Inflammatory macrophage treated with lipopolysaccharide for 4 hours (primary cell): ENCODE measurements at places on chromosomes 13 and 19.

DNA sequence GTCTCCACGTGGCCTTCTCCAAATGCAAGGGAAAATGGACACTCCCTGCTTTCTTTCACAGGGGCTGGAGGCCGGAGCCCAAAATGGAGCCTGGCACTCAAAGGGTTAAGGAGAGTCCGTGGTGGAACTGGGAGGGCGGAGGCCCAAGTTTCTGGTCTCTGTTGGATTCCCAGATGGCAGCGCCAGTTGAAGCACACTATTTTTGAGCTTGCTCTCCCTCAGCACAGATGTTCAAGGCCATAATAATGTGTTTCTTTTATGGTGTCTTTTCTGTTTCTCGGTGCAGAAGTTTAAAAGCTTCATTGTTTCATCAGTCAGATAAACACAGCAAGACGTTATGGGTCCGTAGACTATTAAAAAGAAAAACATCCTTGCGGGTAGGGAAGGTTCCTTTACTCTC lies 67.6 kb downstream of the TNFRSF19 start:
- no peak for DNase-seq

DNA sequence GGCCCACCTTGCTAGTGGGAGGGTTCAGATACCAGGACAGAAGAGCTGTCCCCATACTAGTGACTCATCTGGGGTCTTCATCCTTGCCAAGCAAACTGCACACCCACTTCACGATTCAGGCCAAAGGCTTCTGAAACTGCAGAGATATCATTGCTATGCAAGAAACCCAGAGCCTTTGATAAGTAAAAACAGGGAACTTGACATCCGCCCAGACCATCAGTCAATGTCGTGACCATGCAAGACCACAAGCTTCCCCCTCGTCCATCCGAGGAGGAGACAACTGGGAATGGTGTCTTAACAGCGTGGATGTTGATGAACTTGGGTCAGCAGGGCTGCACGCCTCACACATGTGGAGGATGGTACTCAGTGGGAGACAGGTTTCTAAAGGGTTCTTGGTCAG lies 58.0 kb downstream of the ABCC4 start:
- DNase-seq = peak; percentile 14

- DNase-seq = peak; percentile 79
These were observed 19.2 kb downstream of the GPX4 start for GRCh38 chr19:1122972-1123363.

DNA sequence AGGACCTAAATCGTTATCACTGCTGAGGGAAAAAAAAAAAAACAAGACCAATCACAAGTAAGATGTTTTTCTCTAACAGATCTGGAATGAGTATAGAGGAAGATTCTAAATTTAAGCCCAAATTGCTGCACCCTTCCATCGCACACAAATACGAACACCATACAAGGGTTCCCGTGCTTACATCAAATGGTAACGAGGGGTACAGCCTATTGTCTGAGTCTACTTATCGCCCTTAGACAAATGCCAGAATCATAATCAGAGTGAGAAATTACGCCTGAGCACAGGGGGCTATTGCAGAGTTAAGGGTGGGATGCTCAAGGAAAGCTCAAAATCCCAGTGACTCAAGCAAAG lies 603 bp downstream of the ZC3H13 start:
- peak; percentile 7 for DNase-seq

- no peak for DNase-seq
These were observed 932.5 kb upstream of the MIR17HG start for GRCh38 chr13:90414691-90415596.

- no peak for DNase-seq
These were observed 7.2 kb downstream of the DAPK3 start for GRCh38 chr19:3963458-3964255.

GRCh38 chr19:22616659-22617058 lies 17.5 kb upstream of the ZNF492 start:
- DNase-seq = no peak

DNA sequence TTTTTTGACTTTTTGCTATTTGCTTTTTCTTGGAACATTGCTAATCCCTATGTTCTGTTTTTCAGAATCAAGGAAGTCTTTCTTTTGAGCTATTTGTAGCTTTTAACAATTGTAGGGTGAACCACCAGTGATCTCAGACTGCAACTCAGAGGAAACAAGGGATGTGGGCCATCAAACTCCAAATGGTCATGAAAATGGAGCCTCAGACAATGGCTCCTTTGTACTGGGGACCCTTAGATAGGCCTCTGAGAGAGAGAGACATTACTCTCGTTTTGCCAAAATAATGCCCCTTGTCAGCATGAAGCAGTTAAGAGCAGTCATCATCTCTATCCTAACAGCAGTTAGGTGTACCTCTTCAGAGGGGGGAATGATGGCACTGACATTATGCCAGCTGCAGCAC lies 56.4 kb upstream of the GJB6 start:
- no peak for DNase-seq

DNA sequence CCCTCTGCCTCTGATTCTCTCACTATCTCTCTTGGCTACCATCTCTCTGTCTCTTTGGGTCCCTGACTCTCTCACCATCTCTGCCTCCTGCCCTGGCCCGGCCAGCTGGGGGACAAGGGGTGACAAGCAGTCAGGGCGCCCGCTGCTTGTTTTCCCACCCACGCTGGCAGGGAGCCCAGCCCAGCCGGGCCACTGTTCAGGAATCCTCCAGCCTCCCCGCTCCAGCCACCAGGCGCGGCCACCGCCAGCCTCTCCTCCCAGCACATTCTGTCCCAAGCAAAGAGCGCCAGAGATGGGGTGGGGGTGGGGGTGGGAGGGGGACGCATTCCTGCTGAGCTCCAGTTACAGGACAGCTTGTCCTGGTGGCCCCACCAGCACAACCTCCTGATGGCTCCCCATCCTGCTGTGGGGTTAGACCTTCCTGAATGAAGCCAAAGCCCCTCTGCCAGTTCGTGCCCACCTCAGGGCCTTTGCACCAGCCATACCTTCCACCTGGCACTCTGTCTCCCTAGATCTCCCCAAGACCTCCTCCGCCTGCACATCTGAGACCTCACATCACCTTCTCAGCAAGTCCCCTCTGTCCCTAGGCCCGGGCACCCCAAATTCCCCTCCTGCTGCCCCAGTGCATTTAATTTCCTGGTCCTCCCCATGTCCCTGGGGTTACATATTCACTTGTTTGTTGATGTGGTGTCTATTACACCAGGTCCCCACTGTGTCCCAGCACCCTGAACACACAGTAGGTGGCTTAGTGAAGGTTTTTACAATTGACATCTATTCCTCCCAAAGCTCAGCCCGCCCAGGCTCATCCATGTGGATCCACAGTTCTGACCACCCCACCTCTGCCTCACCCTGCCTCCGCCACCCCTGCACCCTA lies 12.5 kb downstream of the ARRDC2 start:
- no peak for DNase-seq

- DNase-seq = peak; percentile 68
These were observed 1.3 kb downstream of the CSNK1G2 start for GRCh38 chr19:1942078-1942933.

GRCh38 chr19:30001791-30002190 lies 59.8 kb downstream of the URI1 start:
- DNase-seq = no peak

DNA sequence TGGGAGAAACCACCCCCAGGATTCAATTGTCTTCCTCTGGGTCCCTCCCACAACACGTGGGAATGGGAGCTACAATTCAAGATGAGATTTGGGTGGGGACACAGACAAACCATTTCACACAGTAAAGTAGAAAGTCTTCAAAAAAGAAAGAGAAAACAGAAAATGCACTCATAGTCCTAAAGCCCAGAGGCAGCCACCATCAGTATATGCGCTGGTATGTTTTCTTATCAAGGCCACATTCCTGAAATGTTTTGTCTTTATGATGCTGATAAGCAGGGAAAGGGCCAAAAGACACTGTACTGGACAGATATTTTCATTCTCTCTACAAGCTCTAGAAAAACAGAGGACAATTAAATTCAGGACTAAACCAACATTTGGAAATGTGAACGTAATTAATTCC lies 375.8 kb upstream of the TSHZ3 start:
- no peak for DNase-seq

DNA sequence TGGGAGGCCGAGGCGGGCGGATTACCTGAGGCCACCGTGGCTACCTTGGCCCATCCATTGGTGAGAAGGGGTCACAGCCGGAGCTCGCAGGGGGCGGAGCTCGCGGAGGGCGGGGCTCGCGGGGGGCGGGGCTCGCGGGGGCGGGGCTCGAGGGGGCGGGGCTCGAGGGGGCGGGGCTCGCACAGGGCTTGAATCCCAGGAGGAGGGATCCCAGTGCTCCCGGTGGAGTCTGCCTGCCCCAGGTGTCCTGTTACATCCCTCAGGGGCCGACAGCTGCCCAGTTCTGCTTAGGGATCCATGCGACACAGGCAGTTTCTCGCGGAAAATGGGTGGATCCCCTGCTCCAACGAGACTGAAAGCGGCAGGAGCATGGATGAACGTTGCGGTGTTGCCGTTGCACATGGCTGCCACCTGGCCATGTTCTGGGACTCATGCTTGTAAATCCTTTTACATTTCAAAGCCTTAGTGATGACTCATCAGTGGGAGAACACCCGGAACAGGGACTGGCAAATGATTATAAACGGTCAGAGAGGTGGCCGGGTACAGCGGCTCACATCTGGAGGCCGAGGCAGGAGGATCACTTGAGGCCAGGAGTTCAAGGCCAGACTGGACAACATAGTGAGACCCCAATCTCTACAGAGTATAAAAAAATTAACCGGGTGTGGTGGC lies 25.1 kb downstream of the TMPRSS9 start:
- peak; percentile 27 for DNase-seq

GRCh38 chr13:97976610-97977521 lies 23.4 kb downstream of the IPO5 start:
- DNase-seq = peak; percentile 15

DNA sequence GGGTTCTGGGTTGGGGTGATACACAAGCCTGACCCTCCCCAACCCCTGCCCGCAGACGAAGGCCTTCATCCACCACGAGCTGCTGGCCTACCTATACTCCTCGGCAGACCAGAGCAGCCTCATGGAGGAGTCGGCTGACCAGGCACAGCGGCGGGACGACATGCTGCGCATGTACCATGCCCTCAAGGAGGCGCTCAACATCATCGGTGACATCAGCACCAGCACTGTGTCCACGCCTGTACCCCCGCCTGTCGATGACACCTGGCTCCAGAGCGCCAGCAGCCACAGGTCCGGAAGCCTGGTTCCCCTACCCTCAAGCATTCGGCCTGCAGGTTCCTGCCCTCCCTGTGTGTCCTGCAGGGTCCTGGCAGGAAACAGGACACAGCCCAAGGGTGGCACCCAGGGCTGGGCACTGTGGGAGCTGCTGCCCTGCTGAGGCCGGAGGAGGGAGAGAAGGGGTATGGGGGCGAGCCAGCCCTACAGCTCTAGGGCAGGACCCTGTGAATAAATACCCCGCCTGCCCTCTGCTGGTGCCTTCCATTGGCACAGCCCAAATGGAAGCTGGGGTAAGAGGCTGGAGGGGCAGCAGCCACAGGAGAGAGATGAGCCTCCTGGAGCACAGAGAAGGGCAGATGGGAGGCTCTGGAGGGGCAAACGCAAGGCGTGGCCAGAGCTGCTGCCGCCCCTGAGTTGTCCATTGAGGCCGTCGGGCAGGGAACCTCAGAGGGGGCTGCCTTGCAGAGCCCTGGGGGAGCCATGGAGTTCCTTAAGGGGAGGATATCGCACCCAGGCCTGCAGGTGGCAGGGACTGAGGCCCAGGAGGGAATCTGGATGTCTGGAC lies 6.8 kb downstream of the TMED1 start:
- DNase-seq = no peak

DNA sequence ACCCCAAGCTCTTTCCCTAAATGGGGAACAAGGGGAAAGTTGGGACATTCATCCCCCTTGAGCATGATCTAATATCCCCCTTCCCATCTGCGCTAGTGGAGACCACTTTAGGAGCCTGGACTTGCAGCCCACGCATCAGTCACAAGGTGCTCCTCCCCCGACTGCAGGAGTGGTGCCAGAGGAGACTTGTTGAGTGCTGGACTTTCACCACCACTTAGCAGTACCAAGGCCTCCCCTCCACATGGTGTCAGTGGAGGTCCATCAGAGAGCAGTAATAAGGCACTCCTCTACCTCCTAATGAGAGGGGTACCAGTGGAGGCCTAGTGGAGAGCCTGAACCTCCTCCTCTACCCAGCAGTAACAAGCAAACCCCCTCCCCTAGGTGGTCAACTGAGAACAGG lies 22.5 kb downstream of the CAB39L start:
- DNase-seq = peak; percentile 50

GRCh38 chr13:100106705-100107104 lies 17.8 kb downstream of the PCCA start:
- no peak for DNase-seq

- DNase-seq = no peak
These were observed 333.2 kb downstream of the DNAJC15 start for GRCh38 chr13:43356567-43356966.

- no peak for DNase-seq
These were observed 213.1 kb downstream of the OXGR1 start for GRCh38 chr13:96781141-96781540.

GRCh38 chr13:97851269-97851668 lies 102.2 kb upstream of the IPO5 start:
- no peak for DNase-seq

GRCh38 chr19:41894350-41894749 lies 11.4 kb downstream of the ARHGEF1 start:
- DNase-seq = no peak

GRCh38 chr13:46340011-46340410 lies 47.0 kb downstream of the RUBCNL start:
- DNase-seq = peak; percentile 60

DNA sequence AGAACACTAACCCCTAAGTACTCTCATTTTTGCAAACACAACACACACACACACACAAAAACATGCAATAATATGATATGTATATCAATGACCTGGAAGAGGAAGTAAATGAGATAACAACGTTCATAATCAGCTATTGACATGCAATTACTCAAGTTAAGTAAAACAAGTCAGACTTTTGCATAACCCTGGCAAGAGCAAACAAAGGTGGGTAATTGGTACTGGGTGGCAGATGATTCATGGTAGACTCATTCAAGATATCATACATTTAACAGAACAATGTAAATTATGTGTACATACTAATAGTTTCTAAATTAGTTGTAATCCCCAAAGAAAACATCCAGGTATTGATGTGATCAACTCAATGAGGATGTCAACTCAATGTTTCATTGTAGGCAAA lies 508.8 kb downstream of the DACH1 start:
- DNase-seq = no peak

DNA sequence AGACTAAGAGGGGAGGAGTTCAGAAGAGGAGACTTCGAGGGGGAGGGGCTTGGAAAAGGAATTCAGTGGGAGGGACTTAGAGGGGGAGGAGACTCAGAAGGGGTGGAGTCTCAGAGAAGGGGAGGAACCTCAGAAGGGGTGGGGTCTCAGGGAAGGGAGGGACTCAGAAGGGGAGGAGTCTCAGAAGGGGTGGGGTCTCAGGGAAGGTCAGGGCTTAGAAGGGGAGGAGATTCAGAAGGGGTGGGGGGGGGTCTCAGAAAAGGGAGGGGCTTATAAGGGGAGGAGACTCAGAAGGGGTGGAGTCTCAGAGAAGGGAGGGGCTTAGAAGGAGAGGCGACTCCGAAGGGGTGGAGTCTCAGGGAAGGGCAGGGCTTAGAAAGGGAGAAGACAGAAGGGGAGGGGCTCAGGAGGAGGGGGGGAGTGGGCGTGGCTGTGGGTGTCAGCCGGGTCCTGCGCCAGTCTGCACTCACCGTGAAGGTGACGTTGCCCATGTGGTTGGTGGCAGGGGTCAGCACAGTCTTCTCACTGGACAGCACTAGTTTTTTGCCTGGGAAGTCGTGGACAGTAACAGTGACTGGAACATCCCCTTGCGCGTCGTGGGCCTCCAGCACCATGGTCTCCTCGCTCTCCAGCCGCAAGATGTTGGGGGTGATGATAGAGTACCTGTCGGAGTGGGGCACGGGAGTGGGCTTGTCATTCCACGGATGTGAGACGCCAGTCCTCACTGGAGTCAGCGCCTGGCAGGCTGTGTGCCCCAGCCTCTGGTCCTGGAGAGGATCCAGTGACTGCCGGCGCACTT lies 1.5 kb downstream of the C3 start:
- DNase-seq = peak; percentile 32
